Upper lobe of right lung (tissue), 1 donor: ENCODE measurements at places on chromosomes 6 and 20. TPM values are rescaled to one million over a fixed set of nuclear protein-coding genes. Genes with fewer than 3 reads are reported as not detected.

Gene VARS1
- 53.0 TPM for total RNA-seq

DNA sequence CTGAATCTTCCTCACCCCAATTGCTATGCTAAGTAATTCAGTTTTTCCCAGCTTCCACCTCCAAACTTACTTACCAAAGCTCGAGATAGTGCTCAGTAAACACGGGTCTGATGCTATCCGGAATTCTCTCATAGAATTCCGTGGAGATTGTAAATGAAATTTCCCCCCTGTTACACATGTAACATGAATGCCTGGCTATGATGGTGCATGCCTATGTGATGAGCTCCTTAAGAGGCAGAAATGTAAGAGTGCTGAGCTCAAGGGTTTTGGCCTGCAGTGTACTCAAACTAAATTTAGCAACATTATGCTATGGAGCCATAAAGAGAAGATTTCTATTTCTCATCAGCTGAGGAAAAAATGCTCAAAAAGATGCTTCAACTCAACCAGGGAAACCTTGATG is 133.4 kb upstream of the FUT9 start:
- H3K27me3 ChIP-seq: no peaks in the 10 kb centered on the region
- H3K36me3 ChIP-seq: no peaks in the 10 kb centered on the region
- H3K27ac ChIP-seq: no peak overlapping the region
- H3K4me1 ChIP-seq: no peaks in the 10 kb centered on the region

- no peaks in the 10 kb centered on the region for H3K36me3 ChIP-seq
- no peaks in the 10 kb centered on the region for H3K27me3 ChIP-seq
- no peaks in the 10 kb centered on the region for H3K4me1 ChIP-seq
- H3K4me3 ChIP-seq: no peak overlapping the region
Observed at GRCh38 chr6:94645191-94645590, 932.1 kb upstream of the MANEA start.

DNA sequence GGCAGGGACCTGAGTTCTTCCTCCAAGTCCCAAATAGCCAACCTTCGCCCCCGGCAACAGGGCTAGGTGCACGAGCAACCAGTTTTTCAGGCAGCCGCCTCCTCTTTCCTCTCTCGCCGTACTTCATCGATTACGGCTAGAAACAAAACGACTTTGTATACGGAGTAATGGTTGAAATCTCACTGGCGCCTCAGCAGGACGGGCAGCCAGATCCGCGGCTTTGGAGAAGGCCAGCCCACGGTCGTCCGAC is 333 bp upstream of the SMIM13 start:
- no peaks in the 10 kb centered on the region for H3K36me3 ChIP-seq
- no peaks in the 10 kb centered on the region for H3K27me3 ChIP-seq
- peak overlapping the region; percentile 99 for H3K27ac ChIP-seq

GRCh38 chr20:9506280-9506821 is 8.0 kb upstream of the LAMP5 start:
- no peak overlapping the region for H3K4me3 ChIP-seq
- H3K36me3 ChIP-seq: no peaks in the 10 kb centered on the region
- H3K4me1 ChIP-seq: peaks cover 9% of the 10 kb centered on the region
- H3K27ac ChIP-seq: no peak overlapping the region
- DNase-seq: no peak

GRCh38 chr6:33950472-33950881 is 146.7 kb upstream of the MLN start:
- DNase-seq: no peak
- no peak overlapping the region for H3K27ac ChIP-seq

Gene AK9
- total RNA-seq: 8.8 TPM
